ENCODE measurements at places on chromosomes 13 and 19.

GRCh38 chr13:93505104-93505952, 278.7 kb downstream of the GPC6 start:
- no peak for DNase-seq

GRCh38 chr13:75416327-75417011, 65.5 kb downstream of the TBC1D4 start:
- no peak for DNase-seq

DNA sequence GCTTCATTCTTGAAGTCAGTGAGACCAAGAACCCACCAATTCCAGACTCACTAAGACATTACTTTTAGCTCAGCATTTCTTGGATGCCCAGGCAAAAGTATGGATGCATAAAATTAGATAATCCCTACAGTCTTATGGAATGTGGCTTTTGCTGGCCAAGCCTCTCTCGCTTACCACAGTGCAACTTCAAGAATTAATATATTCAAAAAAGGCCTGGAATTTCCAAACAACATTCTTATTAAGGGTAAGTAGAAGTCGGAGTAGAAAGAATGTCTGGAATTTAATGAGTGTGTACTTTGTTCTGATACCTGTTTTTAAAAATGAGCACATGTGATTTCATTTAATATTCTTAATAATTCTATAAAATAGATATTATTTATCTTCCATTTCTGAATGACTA, 302.4 kb upstream of the TMTC4 start:
- no peak for DNase-seq

GRCh38 chr19:44696939-44697669, 1.8 kb upstream of the CEACAM16 start:
- no peak for DNase-seq

GRCh38 chr19:12411893-12412292, 10.8 kb upstream of the ZNF799 start:
- no peak for DNase-seq

GRCh38 chr13:27126859-27127258, 44.8 kb downstream of the USP12 start:
- no peak for DNase-seq

GRCh38 chr13:73218181-73218580, 159.4 kb downstream of the KLF5 start:
- DNase-seq, result no peak

DNA sequence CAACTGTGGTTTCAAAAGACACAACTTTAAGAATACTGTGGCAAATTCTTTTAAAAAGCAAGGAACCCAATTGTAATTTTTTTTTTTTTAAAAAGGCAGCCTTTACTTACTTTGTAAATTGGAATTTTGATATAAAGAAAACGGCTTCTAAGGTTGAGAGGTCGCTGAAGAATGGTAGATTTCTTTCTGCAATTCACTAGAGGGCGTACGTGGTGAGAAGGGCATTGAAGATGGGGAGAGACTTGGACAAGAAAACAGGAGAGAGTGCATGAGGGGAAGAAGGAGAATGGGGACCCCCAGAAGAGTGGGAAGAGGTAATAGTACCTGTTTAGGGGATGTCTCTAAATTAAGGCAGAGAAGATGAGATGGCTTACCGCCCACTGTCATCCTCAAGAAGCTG, 33.5 kb upstream of the PABPC3 start:
- no peak for DNase-seq

DNA sequence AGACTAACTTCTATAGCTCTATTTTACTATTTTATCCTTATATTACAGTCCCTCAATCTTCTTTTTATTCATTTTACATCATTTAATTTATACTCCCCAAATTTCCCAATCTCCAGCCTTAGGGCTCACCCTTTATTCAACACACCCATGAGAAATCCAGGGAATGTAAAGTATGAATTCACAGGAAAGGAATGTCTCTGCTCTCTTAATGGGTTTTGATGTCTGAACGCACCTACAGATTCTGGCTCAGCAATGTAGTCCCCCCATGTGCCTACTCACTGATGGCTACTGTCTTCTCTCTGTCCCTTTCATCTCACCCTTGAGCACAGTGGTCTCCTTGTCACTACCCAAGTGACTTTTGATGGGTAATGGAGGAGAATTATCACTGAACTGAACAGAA, 32.8 kb downstream of the TNFSF13B start:
- no peak for DNase-seq

- DNase-seq, result no peak
Measured at GRCh38 chr19:39057615-39058014, 25.3 kb upstream of the FBXO27 start.

DNA sequence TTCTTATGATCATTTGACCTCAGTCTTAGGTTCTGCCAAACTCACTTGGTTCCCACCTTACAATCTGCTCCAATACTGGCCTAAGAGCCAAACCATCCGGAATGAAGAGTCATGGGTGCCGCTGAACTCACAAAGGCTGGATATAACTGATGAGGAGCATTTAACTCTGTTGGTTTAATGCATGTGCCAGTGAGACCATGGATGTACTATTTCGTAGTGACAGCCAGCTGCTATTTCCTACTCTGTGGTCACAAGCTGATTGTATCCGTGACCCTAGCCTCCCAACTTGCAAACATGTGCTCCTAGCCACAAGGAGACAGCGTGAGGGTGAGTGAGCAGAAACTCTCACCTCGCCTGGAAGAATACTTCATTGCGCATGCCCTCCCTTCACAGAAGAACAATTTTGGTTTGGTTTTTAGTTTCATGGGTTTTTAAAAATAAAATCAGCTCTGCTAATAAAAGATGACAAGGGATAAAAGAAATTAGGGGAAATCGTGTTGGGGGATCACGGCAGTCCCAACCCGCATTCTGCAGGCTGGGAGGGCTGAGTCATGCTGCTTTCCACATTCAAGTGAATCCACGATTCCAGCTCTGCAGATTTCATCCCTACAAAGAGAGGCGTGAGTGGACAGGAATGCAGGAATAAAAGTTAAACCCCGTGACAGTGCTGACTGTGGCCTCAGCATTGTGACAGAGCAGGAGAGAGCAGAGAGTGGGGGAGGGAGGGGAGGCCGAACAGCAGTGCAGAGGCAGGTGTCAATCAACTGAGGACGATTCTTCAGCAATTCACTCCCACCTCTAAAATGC, 66.8 kb upstream of the RAP2A start:
- DNase-seq, result no peak

- no peak for DNase-seq
Measured at GRCh38 chr19:3210347-3211017, 14.0 kb upstream of the CELF5 start.

DNA sequence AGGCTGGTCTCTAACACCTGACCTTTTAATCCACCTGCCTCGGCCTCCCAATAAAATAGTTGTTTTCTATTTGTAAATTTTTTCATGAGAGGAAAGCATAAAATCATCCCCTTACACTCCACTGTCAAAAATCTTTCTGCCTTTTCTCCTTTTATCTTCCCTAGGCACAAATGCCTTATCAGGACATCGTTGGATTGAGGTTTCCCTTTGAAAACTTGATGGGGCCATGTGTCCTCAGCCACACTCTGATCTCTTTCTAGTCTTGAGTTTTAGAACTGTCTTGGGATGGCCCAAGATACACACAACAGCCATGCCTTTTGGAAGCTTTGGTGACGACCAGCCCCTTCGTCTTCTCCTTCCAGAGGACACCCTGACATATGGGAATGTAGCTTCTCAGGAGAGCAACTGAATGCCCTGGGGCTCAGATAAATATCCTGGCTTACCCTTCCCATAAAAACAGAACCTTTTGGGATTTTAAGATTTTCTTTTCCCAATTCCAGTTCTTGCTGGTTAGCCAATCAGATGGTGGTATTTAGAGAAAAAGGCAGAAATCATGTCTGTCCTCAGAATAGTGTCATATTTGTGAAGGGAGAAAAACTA, 112.4 kb downstream of the ZNF429 start:
- DNase-seq, result no peak

DNA sequence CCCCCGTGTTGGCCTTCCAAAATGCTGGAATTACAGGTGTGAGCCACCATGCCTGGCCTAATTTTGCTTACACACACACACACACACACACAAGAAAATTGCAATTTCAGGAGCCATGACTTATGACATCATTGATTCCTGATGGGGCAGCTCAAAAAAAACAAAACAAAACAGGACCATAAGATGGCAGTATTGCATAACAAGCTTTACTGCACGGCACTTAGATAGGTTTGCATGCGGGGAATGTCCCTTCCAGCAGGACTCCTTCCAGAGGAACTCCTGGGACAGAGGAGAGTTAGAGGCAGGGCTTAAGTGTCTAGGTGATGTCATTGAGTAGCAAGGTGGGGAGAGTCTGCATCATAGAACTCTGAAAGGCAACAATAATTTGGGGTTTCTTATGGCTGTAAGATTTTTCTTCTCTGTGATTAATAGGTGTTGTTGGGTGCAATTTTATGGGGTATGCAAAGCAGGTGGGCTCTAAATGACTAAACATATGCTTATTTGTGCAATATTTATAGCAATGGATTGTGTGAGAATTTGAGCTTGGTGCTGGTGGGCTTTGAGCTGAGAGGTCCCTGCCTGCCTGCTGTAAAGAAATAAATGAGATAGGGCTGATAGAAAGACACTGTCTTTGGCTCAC, 9.0 kb upstream of the ACSBG2 start:
- peak; percentile 26 for DNase-seq

DNA sequence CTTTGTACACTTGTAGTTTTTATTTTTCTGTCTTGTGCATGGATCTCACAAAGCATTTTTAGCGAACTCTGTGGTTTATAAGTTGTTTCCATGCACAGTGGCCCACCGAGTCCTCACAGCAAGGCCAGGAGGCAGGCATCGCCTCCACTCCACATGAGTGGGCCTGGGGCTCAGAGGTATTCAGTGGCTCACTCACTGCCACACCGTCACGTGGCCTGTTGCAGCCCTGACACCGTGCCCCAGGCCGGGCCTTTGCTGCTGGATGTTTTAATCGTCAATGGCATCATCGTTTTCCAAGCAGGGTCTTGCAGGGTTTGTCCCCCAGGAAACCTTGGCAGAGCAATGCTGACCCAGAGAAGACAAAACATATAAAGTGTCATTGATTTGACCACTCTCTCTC, 59.8 kb downstream of the SPACA7 start:
- no peak for DNase-seq

- no peak for DNase-seq
Measured at GRCh38 chr19:8501981-8502380, 459 bp downstream of the PRAM1 start.

DNA sequence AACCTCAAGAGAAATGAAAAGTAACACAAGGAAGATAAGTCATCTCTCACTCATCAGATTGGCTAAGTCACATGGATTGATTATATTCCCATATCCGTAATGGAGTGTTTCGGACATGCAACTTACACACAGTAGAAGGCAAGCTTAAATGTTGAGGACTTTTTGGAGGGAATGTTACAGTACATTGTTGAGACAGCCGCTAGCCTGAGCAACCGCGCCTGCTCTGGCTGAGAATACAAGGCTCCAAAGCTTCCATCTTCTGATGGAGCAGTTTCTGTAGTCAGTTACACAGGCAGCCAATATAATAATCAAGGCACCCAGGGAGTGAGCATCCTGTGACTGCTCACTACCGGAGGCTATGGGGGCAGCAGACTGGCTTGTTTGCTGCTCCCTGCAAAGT, 1.0 kb upstream of the CRYL1 start:
- no peak for DNase-seq

DNA sequence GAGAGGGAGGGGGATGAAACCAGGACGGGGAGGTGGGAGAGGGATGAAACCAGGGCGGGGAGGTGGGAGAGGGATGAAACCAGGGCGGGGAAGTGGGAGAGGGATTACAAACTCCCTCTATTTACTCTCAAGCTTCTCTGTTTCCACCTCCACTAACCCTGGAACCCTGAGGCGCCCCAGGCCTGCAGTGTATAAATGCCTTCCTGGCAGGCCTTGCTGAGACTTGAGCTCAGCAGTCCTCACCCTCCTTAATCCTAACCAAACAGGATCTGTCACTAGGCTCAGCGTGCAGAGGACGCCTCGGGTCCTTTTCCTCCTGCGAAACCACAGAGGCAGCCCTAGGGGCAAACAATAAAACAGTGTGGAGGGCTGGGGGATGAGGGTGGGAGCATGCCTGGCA, 32.1 kb upstream of the OR1M1 start:
- DNase-seq, result no peak

DNA sequence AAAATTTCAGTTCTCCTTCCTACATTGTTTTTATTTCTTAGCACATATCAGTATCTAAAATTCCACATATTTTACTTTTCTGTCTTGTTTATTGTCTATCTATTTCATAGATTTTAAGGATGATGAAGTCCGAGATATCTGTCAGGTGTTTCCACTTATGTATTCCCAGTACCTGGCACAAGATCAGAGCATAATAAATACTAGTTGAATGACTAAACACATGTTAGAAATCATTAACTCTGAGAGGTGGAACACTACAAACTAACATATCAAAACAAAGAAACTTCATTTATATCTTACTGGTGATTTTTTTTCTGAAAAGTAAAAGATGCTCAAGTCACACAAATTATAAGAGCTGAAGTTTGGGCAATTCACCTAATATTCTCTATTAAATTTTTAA, 1208.3 kb downstream of the PCDH9 start:
- DNase-seq, result no peak

GRCh38 chr19:28257396-28257795, 955.6 kb downstream of the UQCRFS1 start:
- DNase-seq, result no peak

DNA sequence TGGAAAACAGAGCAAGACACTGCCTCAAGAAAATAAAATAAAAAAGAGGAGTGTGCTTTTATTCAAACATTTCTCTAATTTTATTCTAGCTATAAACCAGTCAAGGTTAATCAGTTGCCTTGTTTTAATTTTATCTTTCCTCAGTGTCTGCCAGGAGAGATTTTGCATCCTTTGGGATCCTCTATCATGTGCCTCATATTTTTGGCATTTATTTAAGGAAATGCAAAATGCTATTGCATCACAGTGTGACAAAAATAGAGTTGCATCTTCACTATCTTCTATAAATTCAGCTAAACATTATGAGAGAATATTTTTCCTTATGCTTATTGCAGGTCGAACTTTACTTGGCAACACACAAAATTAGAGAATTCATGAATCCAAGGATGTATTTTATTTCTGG, 639.0 kb upstream of the KLF12 start:
- DNase-seq, result no peak

DNA sequence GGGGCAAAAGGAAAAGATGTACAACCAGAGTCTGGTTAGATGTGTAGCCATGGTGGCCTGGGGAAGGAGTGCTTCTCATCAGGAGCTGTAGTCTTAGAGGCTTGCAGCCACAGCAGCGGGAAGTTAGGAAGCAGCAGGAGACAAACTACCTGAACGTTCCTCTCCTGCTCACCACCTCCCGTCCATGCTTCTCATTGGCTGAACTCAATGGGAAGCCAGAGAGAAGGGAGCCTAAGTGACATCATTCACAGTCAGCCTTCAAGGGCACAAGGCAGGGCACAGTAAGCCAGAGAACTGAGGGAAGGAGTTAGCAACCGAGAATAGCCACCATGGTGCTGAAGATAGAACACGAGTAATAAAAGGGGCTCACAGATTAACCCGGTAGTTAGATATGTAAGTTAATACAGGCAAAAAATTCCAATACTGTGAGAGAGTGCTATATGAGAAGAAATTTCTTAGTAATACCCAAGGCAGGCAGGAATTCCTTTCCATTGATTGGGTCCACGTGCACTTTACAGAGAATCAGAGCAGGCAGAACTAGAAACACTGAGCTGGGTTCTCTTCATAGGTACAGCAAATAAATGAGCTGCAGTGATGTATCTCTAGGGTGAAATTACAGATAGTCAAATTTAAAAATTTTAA, 391.5 kb upstream of the DACH1 start:
- DNase-seq, result no peak

All from NCI-H1436 treated with DMSO at 0.1 percent for 48 hours (cell line).